ENCODE measurements at places on chromosomes 7 and 10.

- no peak for DNase-seq
Measured at GRCh38 chr7:130884437-130885417, 150.7 kb upstream of the KLF14 start.

- DNase-seq = no peak
Measured at GRCh38 chr10:111221682-111222480, 145.1 kb downstream of the ADRA2A start.

GRCh38 chr10:121683816-121684215, 85.6 kb upstream of the FGFR2 start:
- DNase-seq = no peak

- DNase-seq = no peak
Measured at GRCh38 chr7:28435732-28436378, 23.5 kb downstream of the CREB5 start.

- no peak for DNase-seq
Measured at GRCh38 chr10:66218289-66218688, 707.5 kb upstream of the LRRTM3 start.

GRCh38 chr7:127513311-127513710, 72.1 kb downstream of the GCC1 start:
- DNase-seq = no peak

DNA sequence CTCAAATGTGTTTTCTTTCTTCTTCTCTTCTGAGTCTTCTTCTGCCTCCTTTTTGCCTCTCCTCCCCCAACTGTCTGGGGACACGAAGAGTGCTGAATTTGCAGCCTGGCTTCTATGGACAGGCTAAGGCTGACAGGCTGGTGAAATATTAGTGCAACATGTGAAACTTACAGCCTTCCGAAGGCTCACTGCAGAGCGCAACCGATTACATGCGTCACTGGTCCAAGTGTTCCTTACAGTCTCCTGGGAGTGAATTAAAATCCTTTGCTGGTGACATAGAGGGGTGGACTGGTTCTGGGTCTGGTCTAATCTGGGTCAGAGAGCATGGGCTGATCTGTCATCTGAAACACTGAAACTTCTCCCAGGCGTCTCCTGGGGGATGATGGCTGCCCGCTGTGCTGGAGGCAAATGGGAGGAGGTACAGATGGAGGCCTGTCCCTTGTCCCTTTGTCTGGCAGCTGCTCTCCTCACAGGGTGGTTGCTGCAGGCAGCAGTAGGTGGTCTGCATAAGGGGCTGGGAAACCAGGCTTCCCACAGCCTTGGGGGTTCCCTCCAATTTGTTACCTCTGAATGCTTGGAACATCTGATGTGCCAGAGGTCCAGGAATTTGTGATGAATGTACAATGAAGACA, 143.8 kb upstream of the BMPER start:
- DNase-seq = no peak

GRCh38 chr7:7491044-7491443, 44.6 kb downstream of the COL28A1 start:
- DNase-seq = no peak

GRCh38 chr7:98921608-98922372, 43.5 kb downstream of the TRRAP start:
- no peak for DNase-seq

GRCh38 chr7:77386165-77386822, 29.9 kb downstream of the GSAP start:
- DNase-seq = no peak
